ENCODE measurements at places on chromosomes 2 and 18. TPM values are rescaled to one million over a fixed set of nuclear protein-coding genes. Genes with fewer than 3 reads are reported as not detected.

Gene CSRNP3
- total RNA-seq: 2.7 TPM

Gene PAIP2B
- total RNA-seq: 3.3 TPM

Gene SCN9A
- 4.5 TPM for total RNA-seq

GRCh38 chr18:79428287-79428686, 32.6 kb downstream of the NFATC1 start:
- no peak overlapping the region for H3K27ac ChIP-seq
- no peaks in the 10 kb centered on the region for H3K36me3 ChIP-seq
- H3K4me3 ChIP-seq: no peak overlapping the region
- no peaks in the 10 kb centered on the region for H3K4me1 ChIP-seq
- DNase-seq: no peak

DNA sequence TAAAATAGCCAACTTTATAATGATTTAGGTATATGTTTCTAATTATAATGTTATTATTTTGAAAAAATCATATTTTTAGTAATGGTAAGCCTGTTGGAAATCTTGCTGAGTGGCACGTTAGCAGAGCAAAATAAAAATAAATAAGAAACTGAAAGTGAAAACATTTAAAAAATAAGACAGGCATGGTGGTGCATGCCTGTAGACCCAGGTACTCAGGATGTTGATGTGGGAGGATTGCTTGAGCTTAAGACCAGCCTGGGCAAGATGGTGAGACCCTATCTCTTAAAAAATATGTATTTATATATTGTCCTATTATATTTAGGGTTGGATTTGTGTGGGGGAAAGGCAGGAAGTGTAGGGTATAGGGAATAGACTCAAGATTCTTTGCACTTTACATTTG, 15.8 kb upstream of the ANKRD12 start:
- no peak overlapping the region for H3K4me3 ChIP-seq
- H3K36me3 ChIP-seq: peaks cover 3% of the 10 kb centered on the region
- H3K27me3 ChIP-seq: no peaks in the 10 kb centered on the region
- peaks cover 48% of the 10 kb centered on the region for H3K4me1 ChIP-seq

DNA sequence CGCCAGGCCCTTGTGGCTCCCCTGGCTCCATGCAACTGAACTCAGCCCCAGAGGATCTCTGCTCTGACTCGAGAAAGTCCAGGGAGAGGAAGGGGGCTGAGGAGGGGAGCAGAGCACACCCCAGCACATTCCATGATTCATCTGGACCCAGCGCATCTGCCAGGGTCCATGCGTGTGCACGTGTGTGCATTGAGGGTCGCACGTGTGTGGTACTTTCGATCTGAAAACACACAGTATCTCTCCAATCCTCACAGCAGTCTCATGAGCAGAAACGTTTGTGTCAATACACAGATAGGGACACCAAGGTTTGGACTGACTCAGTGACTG, 146.4 kb upstream of the ID2 start:
- no peaks in the 10 kb centered on the region for H3K36me3 ChIP-seq
- no peak overlapping the region for H3K27ac ChIP-seq
- no peaks in the 10 kb centered on the region for H3K27me3 ChIP-seq
- H3K4me1 ChIP-seq: peaks cover 6% of the 10 kb centered on the region
- DNase-seq: no peak
- H3K4me3 ChIP-seq: no peak overlapping the region

GRCh38 chr18:22572341-22572740, 154.6 kb upstream of the CTAGE1 start:
- no peaks in the 10 kb centered on the region for H3K36me3 ChIP-seq
- no peak overlapping the region for H3K27ac ChIP-seq
- no peaks in the 10 kb centered on the region for H3K27me3 ChIP-seq
- H3K4me3 ChIP-seq: no peak overlapping the region
- DNase-seq: no peak

DNA sequence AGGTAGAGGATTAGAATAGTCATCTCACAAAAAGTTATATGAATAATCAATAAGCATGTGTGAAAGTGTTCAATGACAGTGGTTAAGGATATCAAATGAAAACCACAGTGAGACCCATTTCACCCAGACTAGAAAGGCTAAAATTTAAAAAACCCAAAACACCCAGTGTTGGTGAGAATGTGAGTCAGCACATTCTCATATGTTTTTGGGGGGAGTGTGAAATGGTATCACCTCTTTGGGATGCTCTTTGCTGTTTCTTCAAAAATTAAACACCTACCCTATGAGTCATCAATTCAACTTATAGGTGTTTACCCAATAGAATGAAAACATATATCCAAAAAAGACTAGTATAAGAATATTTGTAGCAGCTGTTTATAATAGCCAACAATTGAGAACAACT, 69.8 kb downstream of the MAP3K20 start:
- no peaks in the 10 kb centered on the region for H3K27me3 ChIP-seq
- H3K4me1 ChIP-seq: peaks cover 13% of the 10 kb centered on the region
- no peak overlapping the region for H3K27ac ChIP-seq
- H3K36me3 ChIP-seq: no peaks in the 10 kb centered on the region
- no peak for DNase-seq
- no peak overlapping the region for H3K4me3 ChIP-seq

- H3K27me3 ChIP-seq: no peaks in the 10 kb centered on the region
- DNase-seq: no peak
- H3K27ac ChIP-seq: no peak overlapping the region
- H3K4me3 ChIP-seq: no peak overlapping the region
Observed at GRCh38 chr2:147541314-147541713, 303.5 kb upstream of the ACVR2A start.

DNA sequence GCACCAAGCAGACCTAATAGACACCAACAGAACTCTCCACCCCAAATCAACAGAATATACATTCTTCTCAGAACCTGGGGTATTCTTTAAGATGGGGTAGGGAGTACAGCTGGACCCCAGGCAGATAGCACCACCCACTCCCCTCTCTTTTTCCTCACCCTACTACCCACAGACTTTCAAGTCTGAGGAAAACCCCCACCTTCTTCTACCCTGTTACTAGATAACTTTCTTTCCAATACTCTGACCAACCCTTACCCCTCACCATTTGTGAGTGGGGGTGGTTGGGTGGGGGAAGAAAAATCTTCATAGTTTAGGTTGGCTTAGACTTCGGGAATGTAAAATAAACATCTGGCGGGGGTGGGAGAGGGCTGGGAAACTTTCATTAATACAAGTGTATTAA, 20.3 kb upstream of the ZBTB14 start:
- DNase-seq: no peak
- H3K4me1 ChIP-seq: peaks cover 4% of the 10 kb centered on the region
- H3K36me3 ChIP-seq: no peaks in the 10 kb centered on the region
- no peaks in the 10 kb centered on the region for H3K27me3 ChIP-seq
- no peak overlapping the region for H3K27ac ChIP-seq
- H3K4me3 ChIP-seq: no peak overlapping the region

DNA sequence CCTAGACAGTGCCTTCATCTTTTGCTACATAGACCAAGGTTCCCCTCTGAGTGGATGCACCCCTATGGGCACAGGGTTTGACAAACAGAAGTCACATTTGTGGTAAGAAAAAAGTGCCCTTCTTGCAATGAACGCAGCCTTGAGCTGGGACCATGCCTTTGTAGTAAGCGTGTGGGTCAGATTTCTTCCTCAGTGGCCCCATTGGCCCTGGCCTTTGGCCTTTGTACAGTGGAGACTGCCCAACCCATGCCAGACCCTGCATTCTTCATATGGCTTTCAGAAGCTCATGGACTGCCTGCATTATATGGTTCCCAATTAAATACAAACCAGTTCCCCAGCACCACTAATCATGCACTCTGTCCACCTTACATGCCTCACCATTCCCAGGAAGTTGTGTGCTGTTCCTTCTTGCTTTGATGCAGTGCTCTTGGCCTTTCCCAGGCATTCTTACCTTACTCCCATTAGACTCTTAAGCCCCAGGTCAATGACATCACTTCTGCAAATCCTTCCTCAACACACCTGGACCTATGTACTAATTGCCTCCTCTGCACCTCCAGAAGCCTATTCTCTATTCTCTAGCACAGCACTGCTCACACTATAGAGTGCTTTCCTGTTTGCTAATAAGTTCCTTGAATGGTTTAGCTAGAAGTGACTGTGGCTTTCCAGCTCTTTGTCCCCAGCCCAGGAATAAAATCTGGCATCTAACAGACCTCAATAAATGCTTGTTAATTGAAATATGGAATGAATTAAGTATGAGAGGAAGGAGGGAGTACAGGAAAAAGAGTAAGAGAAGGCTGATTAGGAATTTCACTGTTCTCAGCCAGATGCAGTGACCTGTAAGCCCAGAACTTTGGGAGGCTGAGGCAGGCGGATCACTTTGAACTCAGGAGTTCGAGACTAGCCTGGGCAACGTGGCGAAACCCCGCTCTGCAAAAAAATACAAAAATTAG, 60.2 kb downstream of the TMEM247 start:
- DNase-seq: no peak
- H3K36me3 ChIP-seq: no peaks in the 10 kb centered on the region
- H3K4me3 ChIP-seq: no peak overlapping the region
- peaks cover 7% of the 10 kb centered on the region for H3K4me1 ChIP-seq
- no peaks in the 10 kb centered on the region for H3K27me3 ChIP-seq

DNA sequence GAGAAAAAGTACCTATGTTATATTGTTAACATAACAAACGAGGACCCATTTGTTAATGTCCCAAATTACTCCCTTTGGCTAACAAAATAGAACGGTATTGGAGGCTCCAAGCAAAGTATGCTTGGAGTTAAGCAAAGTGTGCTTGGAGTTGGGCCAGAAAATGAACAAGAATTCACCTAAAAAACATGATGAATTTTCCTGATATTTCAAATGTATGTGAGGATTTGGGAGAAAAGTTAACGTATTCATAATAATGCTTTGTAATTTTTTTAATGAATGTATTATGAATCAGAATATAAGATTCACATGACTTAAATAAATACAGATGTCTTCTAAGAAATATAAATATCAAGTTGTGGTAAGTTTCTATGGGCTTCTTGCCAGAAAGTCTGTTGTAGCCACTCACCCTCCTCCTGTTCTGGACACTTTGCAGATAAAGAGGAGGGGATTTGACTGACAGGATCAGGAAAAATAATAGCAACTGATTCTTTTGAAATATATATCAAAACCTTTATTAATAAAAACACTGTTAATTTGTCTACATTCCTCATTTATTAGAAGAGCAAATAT, 423.7 kb upstream of the MMADHC start:
- H3K4me1 ChIP-seq: no peaks in the 10 kb centered on the region
- no peaks in the 10 kb centered on the region for H3K36me3 ChIP-seq
- DNase-seq: no peak
- H3K27ac ChIP-seq: no peak overlapping the region

DNA sequence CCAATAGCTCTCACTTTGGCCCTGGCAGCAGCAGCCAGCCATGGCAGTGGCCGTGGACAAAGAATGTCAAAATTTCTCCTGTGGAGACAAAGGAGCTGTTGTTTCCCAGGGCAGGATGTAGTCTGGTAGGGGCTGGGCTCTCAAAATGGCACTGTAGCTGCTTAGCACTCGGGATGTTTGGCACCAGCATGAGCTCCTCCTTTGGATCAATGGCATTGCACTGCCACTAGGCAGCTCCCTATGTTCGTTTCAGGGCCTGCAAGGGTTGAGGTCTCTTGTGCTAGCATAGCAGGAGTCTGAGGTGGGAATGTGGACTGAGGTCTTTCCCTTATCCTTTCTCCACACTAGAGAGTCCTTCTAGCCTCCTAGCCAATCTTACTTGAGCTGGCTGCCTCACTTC, 948.8 kb upstream of the FAM98A start:
- no peak overlapping the region for H3K4me3 ChIP-seq
- DNase-seq: no peak
- no peaks in the 10 kb centered on the region for H3K36me3 ChIP-seq
- no peaks in the 10 kb centered on the region for H3K27me3 ChIP-seq
- no peak overlapping the region for H3K27ac ChIP-seq

- no peaks in the 10 kb centered on the region for H3K27me3 ChIP-seq
- no peaks in the 10 kb centered on the region for H3K4me1 ChIP-seq
- DNase-seq: no peak
- no peak overlapping the region for H3K27ac ChIP-seq
Observed at GRCh38 chr2:151111599-151112278, 149.9 kb downstream of the RBM43 start.
